ENCODE measurements at places on chromosomes 3 and 15. TPM values are rescaled to one million over a fixed set of nuclear protein-coding genes. Genes with fewer than 3 reads are reported as not detected.

The TLR9 gene
- not detected for total RNA-seq

The DPPA4 gene
- not detected for total RNA-seq

- no peak for DNase-seq
Observed at GRCh38 chr3:20905210-20905805, 719.3 kb upstream of the SGO1 start.

- DNase-seq: no peak
Observed at GRCh38 chr15:69661446-69661845, 208.8 kb downstream of the RPLP1 start.

GRCh38 chr15:81294516-81294880 is 29.4 kb downstream of the STARD5 start:
- no peak for DNase-seq

All from lung microvascular endothelial cell (primary cell).